ENCODE measurements at places on chromosomes 1 and 21.
A peak's percentile ranks its signal among the peaks of the same experiment; 100 is the strongest.

DNA sequence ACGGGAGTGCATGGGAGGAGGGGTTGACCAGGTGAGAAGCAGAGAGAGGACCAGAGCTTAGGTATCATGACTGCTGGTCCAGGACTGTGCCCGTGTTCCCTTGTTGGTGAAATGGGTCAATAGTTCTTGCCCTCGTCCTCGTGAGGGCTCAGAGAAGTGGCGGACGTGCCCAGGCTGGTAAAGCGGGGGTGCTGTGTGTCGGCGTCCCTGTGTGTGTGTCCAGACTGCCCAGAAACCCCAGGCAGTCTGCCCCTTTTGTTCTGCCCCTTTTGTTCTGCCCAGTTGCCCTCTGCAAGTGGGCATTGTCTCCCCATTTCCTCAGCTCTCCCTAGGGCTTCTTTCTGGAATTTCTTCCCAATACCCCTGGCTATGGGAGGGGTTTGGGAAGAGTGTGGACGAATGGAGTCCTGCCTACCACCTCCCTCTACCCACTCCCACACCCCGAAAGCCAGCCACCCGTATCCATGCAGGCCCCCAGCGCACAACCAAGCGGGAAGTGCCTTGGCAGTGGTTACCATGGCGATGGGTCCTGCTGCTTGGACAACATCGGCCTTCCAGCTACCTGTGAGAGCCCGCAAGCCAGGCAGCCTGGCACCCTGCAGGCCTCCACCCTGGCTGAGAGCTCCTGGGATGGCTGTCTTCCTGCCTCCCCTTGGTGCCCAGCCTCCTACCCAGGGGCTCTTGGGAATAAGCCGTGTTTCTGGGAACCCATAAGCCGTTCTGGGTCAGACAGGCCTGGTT, 34.7 kb downstream of the ACOT11 start:
- H3K4me3 ChIP-seq: no peak overlapping the region
- H3K36me3 ChIP-seq: no peaks in the 10 kb centered on the region
- H3K27me3 ChIP-seq: no peaks in the 10 kb centered on the region
- peak overlapping the region; percentile 89 for H3K27ac ChIP-seq
- DNase-seq: no peak
- no peaks in the 10 kb centered on the region for H3K4me1 ChIP-seq

GRCh38 chr1:38615680-38616079, 243.9 kb downstream of the RRAGC start:
- no peaks in the 10 kb centered on the region for H3K4me1 ChIP-seq
- H3K27ac ChIP-seq: no peak overlapping the region
- no peak for DNase-seq
- H3K36me3 ChIP-seq: no peaks in the 10 kb centered on the region
- H3K4me3 ChIP-seq: no peak overlapping the region
- no peaks in the 10 kb centered on the region for H3K27me3 ChIP-seq

DNA sequence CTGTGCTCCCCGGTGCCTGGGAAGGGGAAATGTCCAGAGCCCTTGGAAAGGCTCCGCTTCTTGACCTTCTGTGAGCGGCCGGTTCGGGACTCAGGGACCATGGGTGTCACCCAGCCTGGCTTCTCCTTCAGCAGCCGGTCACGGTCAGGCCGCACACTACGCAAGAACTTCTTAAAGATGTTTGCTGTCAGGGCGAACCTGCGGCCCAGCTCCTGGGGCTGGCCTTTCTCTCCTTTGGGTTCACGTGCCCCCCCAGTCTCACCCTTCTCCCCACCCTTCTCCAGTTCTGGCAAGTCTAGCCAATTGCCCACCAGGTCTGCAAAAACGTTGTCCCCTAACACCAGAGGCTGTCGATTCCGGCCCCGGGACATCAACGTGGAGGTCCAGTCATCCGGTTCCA, 12.1 kb downstream of the INKA2 start:
- H3K4me1 ChIP-seq: no peaks in the 10 kb centered on the region
- H3K27ac ChIP-seq: no peak overlapping the region
- no peak overlapping the region for H3K4me3 ChIP-seq
- no peaks in the 10 kb centered on the region for H3K27me3 ChIP-seq
- DNase-seq: peak; percentile 43

DNA sequence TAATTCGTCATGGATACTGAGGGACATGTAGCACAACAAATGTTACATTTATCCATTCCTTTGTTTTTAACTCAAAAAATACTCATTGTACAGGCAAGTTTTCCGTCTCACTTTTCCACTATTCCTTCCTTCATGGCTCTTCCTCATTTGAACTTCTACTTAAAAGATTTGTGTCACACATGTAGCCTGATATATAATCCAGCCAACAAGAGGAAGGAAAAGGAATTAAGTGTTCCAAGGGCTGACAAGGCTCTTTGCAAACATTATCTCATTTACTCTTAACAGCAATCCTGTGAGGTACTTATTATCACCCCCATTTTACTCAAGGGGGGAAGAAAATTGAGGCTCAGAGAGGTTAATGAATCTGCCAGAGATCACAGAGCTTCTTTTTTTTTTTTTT, 22.9 kb downstream of the CD244 start:
- no peak overlapping the region for H3K4me3 ChIP-seq
- H3K36me3 ChIP-seq: no peaks in the 10 kb centered on the region
- H3K27me3 ChIP-seq: no peaks in the 10 kb centered on the region
- H3K4me1 ChIP-seq: peaks cover 8% of the 10 kb centered on the region

- no peaks in the 10 kb centered on the region for H3K36me3 ChIP-seq
- H3K4me3 ChIP-seq: no peak overlapping the region
- H3K27me3 ChIP-seq: no peaks in the 10 kb centered on the region
- DNase-seq: no peak
Observed at GRCh38 chr1:221723018-221723847, 18.7 kb downstream of the DUSP10 start.

GRCh38 chr1:76352741-76353435, 278.3 kb downstream of the ST6GALNAC3 start:
- no peak overlapping the region for H3K4me3 ChIP-seq
- no peaks in the 10 kb centered on the region for H3K36me3 ChIP-seq
- no peaks in the 10 kb centered on the region for H3K27me3 ChIP-seq
- H3K4me1 ChIP-seq: no peaks in the 10 kb centered on the region

DNA sequence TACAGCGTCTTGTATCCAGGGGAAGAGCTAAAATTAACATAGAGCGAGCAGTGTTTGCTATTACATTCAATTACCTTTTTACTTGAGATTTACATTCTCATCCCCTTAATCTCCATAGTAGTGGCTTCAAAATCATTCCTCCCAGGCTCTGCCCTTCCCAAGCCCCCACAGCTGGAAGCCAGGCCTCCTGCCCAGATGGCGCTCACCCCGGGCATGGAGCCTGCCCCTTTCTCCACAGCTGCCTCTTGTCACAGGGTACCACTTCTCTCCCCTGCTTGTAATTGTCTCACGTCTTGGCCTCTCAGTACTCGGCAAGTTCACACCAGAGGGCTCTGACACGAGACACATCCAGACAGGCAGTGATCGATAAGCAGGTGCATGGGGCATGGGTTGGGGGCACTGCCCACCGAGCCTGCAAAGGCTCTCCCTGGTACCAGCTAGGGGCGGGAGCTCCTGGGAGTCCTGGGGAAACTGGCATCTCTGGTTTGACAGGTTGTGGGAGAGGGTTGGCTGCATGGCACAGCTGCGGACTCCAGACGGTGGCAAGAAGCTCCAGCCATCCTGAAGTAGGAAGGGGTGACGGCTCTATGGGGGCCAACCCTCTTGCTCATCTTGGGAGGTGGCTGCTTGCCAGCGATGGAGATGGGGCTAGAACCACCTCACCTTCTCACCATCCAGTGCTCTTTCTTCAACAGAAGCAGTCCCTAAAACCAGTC, 20.1 kb downstream of the CASZ1 start:
- DNase-seq: no peak
- H3K4me3 ChIP-seq: no peak overlapping the region
- no peak overlapping the region for H3K27ac ChIP-seq
- no peaks in the 10 kb centered on the region for H3K36me3 ChIP-seq

- no peaks in the 10 kb centered on the region for H3K36me3 ChIP-seq
- no peaks in the 10 kb centered on the region for H3K4me1 ChIP-seq
- H3K27me3 ChIP-seq: no peaks in the 10 kb centered on the region
Observed at GRCh38 chr1:20400341-20401177, 85.5 kb downstream of the CAMK2N1 start.

GRCh38 chr1:1059494-1060280, 14.4 kb downstream of the RNF223 start:
- peak; percentile 81 for DNase-seq
- H3K27me3 ChIP-seq: peaks cover 2% of the 10 kb centered on the region
- H3K4me3 ChIP-seq: peak overlapping the region; percentile 59
- no peak overlapping the region for H3K27ac ChIP-seq
- H3K4me1 ChIP-seq: peaks cover 37% of the 10 kb centered on the region
- H3K36me3 ChIP-seq: no peaks in the 10 kb centered on the region

DNA sequence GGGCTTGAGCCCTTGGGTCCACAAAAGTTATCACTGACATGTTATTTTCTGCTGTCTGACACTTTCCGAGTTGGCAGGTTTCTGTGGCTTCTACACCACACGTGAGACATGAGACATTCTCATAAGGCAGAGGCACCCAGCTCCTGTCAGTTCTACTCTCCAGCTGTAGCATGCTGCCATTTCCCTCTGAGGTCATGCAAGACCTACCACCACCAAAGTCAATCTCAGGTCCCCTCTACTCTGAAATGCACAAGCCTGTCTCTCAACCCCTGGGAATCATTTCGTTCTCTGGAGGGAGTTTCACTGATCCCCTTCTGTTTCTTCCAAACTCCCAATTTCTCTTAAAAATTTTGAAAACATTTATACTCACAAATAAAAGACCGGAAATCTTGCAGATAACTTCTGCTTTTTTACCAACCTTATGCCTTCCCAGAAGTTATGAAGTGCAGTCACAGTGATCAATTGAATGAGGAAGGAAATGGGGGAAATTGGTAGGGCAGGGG, 39.5 kb upstream of the CR2 start:
- no peak overlapping the region for H3K27ac ChIP-seq
- no peak for DNase-seq
- no peaks in the 10 kb centered on the region for H3K36me3 ChIP-seq
- no peak overlapping the region for H3K4me3 ChIP-seq

GRCh38 chr1:98661544-98662355, at the start of gene SNX7:
Gene SNX7, plus strand, starts transcription at chr1:98661721. Its CDS starts 11 bp downstream, at chr1:98661732.
- H3K27me3 ChIP-seq: no peaks in the 10 kb centered on the region
- H3K36me3 ChIP-seq: no peaks in the 10 kb centered on the region
- no peaks in the 10 kb centered on the region for H3K4me1 ChIP-seq

- no peaks in the 10 kb centered on the region for H3K27me3 ChIP-seq
- no peak overlapping the region for H3K4me3 ChIP-seq
Observed at GRCh38 chr1:89191314-89191713, 7.4 kb downstream of the GBP4 start.

DNA sequence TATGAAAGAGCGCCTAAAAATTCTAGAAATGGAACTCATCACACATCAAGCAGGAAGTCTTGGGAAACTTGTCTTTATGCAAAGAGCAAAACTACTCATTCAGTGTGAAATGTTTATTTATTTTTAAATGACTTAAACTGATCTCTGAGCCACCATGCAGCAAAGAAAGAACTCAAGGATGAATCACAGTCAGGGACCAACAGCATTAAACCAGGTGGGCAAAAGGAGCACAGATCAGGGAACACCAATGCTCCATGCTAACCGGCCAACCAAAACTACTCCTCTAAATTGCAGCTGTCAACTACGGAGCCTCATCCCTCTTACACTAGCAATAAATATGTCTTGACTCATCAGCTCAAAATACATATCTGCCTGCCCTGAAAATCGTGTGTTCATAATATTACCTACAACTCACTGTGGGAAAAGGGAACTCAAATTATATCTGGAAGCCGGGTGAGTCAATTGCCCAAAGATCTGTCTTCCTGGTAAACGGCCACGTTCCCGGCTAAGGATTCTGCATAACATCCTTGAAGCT, 129.2 kb downstream of the PTPN14 start:
- H3K4me1 ChIP-seq: peaks cover 29% of the 10 kb centered on the region
- H3K27me3 ChIP-seq: no peaks in the 10 kb centered on the region
- no peak overlapping the region for H3K27ac ChIP-seq

- H3K4me1 ChIP-seq: no peaks in the 10 kb centered on the region
- H3K4me3 ChIP-seq: no peak overlapping the region
- no peak overlapping the region for H3K27ac ChIP-seq
- DNase-seq: no peak
- no peaks in the 10 kb centered on the region for H3K27me3 ChIP-seq
Observed at GRCh38 chr1:8127171-8127641, 101.1 kb upstream of the ERRFI1 start.

GRCh38 chr1:22658385-22659163, 5.5 kb downstream of the C1QB start:
- no peak overlapping the region for H3K27ac ChIP-seq
- no peaks in the 10 kb centered on the region for H3K27me3 ChIP-seq
- no peaks in the 10 kb centered on the region for H3K36me3 ChIP-seq
- DNase-seq: no peak
- H3K4me3 ChIP-seq: no peak overlapping the region

- no peak overlapping the region for H3K4me3 ChIP-seq
- H3K4me1 ChIP-seq: no peaks in the 10 kb centered on the region
- H3K27me3 ChIP-seq: no peaks in the 10 kb centered on the region
- H3K36me3 ChIP-seq: no peaks in the 10 kb centered on the region
Observed at GRCh38 chr1:161287482-161288054, 22.2 kb downstream of the MPZ start.

- H3K27ac ChIP-seq: peak overlapping the region; percentile 67
- H3K4me1 ChIP-seq: no peaks in the 10 kb centered on the region
- DNase-seq: no peak
- H3K4me3 ChIP-seq: no peak overlapping the region
- H3K36me3 ChIP-seq: no peaks in the 10 kb centered on the region
Observed at GRCh38 chr1:94325377-94326302, 88.3 kb upstream of the ARHGAP29 start.

Measured in right atrium auricular region (tissue), 2 donors.